ENCODE measurements at places on chromosomes 2 and 18. TPM values are rescaled to one million over a fixed set of nuclear protein-coding genes. Genes with fewer than 3 reads are reported as not detected.

DNA sequence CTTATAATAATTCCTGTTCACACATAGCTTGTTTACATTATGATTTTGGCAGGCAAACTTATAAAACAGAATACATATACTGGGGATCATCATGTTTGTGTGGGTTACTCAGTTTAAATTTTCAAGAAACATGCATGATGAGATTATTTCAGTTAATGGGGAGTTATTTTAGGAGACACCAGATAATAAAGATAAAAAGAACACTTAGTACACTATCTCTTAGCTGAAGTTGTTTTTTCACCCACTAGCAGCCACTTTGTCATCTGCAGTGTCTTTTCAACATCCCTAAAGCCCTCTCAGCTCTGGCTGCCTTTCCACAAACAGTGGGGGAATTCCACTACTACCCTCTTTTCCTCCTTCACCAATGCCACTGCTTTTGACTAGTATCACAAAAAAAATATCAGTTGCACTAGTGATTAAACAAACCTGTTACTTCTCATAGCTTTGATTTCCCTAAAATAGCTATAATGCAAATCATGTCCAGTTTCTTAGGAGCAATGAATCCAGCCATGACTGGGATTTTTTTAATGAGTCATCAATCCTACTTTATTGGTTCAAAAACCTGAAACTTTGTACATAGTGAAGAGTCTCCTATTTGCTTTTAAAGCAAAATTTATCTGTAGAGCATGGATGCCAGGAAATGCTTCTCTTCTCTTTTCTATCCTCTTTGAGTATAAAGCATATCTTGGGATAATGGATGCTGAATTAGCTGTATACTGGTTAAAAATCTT is 156.7 kb upstream of the TFPI start:
- H3K4me3 ChIP-seq, result no peak overlapping the region
- H3K27ac ChIP-seq, result no peak overlapping the region
- no peaks in the 10 kb centered on the region for H3K36me3 ChIP-seq
- DNase-seq, result peak; percentile 75

GRCh38 chr2:199019898-199020507 is 437.7 kb downstream of the SATB2 start:
- H3K36me3 ChIP-seq, result no peaks in the 10 kb centered on the region
- H3K4me3 ChIP-seq, result no peak overlapping the region
- no peaks in the 10 kb centered on the region for H3K4me1 ChIP-seq
- no peak overlapping the region for H3K27ac ChIP-seq
- H3K27me3 ChIP-seq, result no peaks in the 10 kb centered on the region
- peak; percentile 69 for DNase-seq

RNF103 gene
- 46.0 TPM for total RNA-seq

- H3K27ac ChIP-seq, result no peak overlapping the region
- no peaks in the 10 kb centered on the region for H3K36me3 ChIP-seq
- no peak overlapping the region for H3K4me3 ChIP-seq
- no peak for DNase-seq
- H3K27me3 ChIP-seq, result no peaks in the 10 kb centered on the region
These were observed 9.8 kb upstream of the EPG5 start for GRCh38 chr18:45976974-45977373.

CCDC141 gene
- total RNA-seq, result 48.1 TPM

DNER gene
- total RNA-seq, result 5.8 TPM
